Ovary (tissue), 10 donors: ENCODE measurements at places on chromosomes 2 and 18.
A peak's percentile ranks its signal among the peaks of the same experiment; 100 is the strongest.

- DNase-seq, result no peak
These were observed 41.7 kb upstream of the TBR1 start for GRCh38 chr2:161374446-161374845.

GRCh38 chr2:40218679-40219078 is 233.2 kb downstream of the SLC8A1 start:
- DNase-seq, result peak; percentile 75

DNA sequence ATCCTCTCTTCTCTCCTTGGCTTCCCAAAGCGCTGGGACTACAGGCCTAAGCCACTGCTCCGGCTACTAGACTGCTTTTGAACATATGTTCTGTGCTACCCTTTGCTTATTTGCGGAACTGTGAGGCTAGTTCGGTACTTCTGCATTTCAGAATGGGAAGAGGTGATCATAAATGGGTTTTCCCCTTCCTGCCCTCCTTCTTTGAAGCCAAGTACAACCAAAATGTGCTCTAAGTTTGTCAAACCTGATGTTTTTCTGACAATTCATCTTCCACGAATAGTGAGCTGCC is 1.7 kb upstream of the ESCO1 start:
- DNase-seq, result no peak

GRCh38 chr18:2976218-2977132 is 36.5 kb downstream of the LPIN2 start:
- no peak for DNase-seq

GRCh38 chr2:204170411-204170810 is 233.8 kb downstream of the ICOS start:
- no peak for DNase-seq

GRCh38 chr2:231648579-231649174 is 56.0 kb downstream of the TEX44 start:
- DNase-seq, result peak; percentile 56

GRCh38 chr18:22276334-22276713 is 106.9 kb downstream of the GATA6 start:
- DNase-seq, result no peak

- DNase-seq, result peak; percentile 96
These were observed 265.9 kb downstream of the CELF4 start for GRCh38 chr18:37299471-37300304.

- no peak for DNase-seq
These were observed 313.8 kb upstream of the MMADHC start for GRCh38 chr2:149901231-149901859.
